Stimulated activated CD4-positive, alpha-beta T cell treated with anti-CD3 and anti-CD28 coated beads, TNF-alpha, amount 100 ng/mL, for 48 hours (primary cell): ENCODE measurements at places on chromosomes 2 and 18.

DNA sequence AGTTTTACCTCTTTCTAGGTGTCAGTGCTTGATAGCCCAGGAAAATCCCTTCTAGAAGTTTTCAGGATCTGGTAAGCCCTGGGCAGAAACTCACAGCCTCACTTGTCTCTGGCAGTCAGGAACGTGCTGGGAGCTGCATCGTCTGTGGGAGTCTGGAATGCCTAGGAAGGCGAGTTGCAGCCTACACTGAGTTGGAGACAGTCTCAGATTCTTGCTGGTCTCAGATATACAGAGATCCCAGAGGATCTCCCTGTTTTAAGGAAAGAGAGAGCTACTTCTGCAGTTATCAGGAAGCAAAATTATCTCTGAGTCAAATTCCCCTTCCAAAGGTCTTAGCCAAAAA lies 104.4 kb upstream of the CDC42EP3 start:
- no peak for DNase-seq

- DNase-seq, result no peak
Observed at GRCh38 chr18:69250305-69251151, 150.2 kb upstream of the DOK6 start.

DNA sequence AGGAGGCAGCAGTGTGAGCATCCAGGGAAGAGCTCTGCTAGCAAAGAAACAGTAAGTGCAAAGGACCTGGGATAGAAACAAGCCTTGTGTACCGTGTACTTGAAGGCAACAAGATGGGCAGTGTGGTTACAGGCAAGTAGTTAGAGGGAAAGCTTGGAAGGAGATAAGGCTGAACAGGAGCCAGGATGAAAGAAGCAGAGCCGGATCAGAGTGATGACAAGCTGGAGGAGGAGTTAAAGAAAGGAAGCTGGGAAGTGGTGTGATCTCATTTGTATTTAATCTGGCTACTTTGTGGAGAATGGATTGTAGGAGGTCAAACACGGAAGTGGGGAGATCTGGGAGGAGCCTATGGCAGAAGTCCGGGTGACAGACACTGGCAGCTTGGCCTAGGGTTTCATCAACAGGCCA lies 44.7 kb upstream of the VPS54 start:
- no peak for DNase-seq

DNA sequence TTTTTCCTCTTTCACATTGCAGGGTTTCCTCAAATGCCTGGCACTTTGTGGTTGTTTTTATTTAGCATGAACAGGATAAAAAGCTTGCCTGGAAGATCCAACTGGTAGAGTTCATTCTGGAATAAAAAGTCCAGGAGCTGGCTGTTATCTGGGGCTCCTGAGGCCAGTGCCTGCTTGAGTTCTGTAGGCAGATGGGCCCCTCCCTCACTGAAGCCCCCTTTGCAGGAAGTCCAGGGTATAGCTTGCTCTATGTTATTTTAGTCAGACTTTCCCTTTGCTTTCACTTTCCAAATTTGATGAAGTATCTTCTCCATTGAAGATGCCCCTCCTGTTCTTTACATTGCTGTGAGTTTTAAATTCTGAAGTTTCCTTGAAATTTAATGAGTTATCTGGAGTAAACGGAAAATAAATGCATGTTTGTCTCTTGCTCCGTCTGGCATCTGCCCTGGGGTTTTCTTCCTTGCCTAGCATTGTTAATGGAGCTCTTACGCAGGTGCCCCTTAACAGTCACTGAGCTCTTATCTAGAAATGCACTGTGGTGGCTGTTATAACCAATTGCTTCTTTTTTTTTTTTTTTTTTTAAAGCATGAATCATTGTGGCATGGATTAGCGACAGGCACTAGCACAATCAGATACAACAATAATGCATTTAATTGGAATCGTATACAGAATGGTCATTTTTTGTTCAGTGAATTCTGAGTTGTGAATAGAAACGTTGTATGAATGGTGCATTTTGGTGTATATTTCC lies 27.0 kb upstream of the LPIN1 start:
- no peak for DNase-seq

- DNase-seq, result no peak
Observed at GRCh38 chr18:37218022-37218590, 347.5 kb downstream of the CELF4 start.

DNA sequence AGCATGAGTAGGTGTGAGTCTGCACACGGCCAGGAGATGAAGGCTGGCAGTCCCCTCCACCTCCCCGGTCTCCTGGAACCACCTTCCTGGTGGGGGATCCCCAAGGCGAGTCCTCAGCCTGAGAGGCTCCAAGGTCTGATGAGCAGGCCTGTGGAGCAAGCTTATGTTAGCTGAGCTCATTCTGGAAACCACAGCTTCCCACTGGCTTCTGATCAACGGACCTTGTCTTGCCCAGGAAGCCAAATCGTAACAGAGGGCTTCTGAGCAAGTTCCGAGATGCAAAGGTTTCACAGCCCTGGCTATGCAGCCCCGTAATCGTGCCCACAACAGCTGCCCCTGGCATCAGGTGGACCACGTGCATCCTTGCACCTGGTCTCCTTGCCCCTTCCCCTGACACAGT lies 28.8 kb upstream of the GPR55 start:
- DNase-seq, result no peak

- no peak for DNase-seq
Observed at GRCh38 chr2:157935378-157935906, 59.3 kb upstream of the ACVR1 start.

GRCh38 chr2:10520154-10520553 lies 72.0 kb upstream of the ODC1 start:
- DNase-seq, result no peak

- no peak for DNase-seq
Observed at GRCh38 chr2:38465789-38466127, 88.7 kb upstream of the ATL2 start.

GRCh38 chr18:78523850-78524249 lies 455.8 kb upstream of the SALL3 start:
- DNase-seq, result no peak
